Type B pancreatic cell (in vitro differentiated cells): ENCODE measurements at places on chromosomes 2 and 18. TPM values are rescaled to one million over a fixed set of nuclear protein-coding genes. Genes with fewer than 3 reads are reported as not detected.
A peak's percentile ranks its signal among the peaks of the same experiment; 100 is the strongest.

- DNase-seq = no peak
Observed at GRCh38 chr18:44341759-44342158, 338.9 kb upstream of the SETBP1 start.

GRCh38 chr2:241932899-241933178, 63.3 kb downstream of the RTP5 start:
- no peak for DNase-seq

- no peak for DNase-seq
Observed at GRCh38 chr2:231877533-231878456, 48.4 kb downstream of the NPPC start.

DNA sequence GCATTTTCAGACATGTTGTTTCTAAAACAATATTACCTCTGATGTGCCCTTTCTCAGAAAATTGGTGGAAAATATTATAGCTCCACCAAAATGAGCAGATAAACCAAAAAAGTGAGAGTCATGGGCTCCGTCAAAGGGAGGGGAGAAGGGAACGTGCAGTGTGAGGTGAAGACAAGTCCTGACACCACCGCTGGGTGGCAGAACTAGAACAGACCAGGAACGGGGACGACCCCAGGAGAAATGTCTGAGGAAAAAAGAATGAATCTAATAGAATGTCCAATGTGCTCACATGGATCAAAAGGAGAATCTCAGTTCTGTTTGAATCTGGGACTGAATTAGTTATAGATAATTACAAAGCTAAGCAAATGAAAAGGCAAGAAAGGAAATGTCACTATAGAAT, 22.6 kb upstream of the BCL2 start:
- no peak for DNase-seq

- DNase-seq = no peak
Observed at GRCh38 chr18:1488394-1488793, 583.7 kb downstream of the ADCYAP1 start.

GRCh38 chr2:16669388-16669787, 3.8 kb upstream of the CYRIA start:
- DNase-seq = no peak

DNA sequence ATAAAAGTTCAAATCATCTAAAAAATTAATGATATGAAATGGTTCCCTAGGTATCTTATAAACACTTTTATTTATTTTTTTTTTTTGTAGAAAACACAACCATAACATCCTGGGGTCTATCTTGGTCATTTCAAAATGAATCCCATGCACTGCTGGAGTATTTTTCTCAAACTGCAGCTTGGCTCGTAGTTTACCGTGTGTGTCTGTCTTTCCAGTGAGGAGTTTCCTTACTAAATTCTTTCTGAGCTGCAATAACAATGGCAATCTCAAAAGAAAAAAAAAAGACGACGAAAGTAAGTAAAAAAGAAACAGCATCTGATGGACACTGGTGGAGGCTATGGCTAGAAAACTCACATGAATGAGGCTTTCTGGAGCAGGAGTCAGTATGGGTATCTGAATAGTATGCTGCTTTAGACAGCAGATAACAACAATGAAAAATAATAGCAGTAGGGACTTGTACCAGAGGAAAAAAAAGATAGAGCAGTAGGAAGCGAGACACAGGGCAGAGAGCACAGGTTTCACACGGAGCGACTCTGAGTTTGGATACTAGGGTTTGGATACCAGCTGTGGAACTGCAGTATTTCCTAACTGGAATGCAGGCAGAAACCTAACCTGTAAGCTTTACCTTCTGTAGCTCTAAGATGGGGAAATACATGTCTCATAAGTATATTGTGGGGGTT, 43.5 kb downstream of the CALCRL start:
- no peak for DNase-seq

GRCh38 chr18:27652480-27653121, 467.5 kb upstream of the CHST9 start:
- no peak for DNase-seq

GRCh38 chr2:111175615-111176014, 54.9 kb downstream of the BCL2L11 start:
- no peak for DNase-seq

DNA sequence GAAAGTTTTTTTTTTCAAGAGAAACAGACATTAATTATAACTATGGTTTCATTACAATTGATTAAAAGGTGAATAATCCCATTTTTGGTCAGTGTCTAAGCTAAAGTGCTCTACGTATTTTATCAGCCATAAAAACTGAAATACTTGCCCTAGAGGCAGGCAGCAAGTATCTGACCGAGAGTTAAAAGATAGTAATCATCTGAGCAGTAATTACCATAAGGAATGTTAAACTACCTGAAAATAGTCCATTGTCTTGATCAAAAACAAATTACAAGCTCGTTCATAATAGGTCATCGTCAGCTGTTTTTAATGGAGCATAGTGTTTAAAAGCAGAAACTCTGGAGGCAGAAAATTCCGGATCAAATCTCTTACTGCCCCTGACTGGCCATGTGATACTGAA, 105.7 kb upstream of the ZEB2 start:
- no peak for DNase-seq

DNA sequence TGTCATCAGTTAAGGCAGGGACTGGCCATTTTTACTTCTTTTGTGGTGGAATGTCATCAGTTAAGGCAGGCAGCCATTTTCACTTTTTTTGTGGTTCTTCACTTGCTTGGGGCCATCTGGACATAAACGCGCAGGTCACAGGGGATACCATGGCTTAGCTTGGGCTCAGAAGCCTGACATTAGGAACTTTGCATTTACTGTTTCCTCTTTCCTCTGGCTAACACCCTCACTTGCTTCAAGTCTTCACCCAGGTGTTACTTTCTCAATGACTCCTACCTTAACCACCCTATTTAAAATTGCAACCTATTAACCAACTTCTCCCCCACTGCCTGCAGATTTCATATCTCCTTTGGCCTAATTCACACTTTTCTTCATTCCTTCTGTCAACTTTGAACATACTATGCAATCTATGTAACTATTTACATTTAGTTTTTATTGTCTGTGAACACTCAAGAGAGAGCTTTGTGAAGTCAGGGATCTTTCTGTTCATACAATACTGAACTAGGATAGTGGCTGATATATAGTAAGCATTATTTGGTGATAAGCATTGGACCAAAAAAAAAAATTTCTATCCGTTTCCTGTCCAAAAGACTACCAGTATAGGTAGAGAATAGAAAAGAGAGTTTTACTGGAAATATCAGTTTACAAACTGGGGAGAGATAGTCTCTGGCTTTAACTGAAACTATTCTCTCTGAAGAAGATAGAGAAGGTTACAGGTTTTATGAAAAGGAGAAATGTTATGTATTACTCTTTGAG, 600.1 kb upstream of the ZNF804A start:
- DNase-seq = no peak

- DNase-seq = no peak
Observed at GRCh38 chr2:113228351-113228750, 50.4 kb downstream of the PAX8 start.

DNA sequence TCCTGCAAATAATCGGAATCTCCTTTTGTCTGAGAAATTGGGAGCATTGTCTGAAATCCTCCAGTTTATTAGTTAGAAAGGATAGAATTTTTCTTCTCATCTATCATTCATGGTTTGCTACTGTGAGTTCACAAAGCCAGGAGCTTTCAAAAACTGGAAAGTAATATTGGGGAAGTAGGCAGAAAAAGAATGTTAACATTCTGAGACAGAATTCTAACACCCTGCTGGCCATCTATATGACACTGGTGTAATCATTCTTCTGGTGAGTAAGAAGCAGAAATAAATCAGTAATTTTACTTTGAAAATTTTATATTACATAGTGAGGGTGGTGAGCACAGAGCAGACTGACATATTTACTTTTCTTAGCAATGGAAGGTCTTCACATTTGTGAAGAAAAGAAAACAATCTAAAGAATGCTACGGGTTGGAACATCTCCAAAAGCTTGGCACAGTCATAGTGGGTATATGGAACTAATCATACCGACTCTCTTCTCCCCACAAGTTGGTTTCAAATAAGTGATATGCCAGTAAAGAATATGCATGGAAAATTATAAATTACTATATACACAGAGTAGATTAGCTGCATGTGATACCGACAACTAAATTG, 344.9 kb downstream of the LPIN1 start:
- DNase-seq = no peak

DNA sequence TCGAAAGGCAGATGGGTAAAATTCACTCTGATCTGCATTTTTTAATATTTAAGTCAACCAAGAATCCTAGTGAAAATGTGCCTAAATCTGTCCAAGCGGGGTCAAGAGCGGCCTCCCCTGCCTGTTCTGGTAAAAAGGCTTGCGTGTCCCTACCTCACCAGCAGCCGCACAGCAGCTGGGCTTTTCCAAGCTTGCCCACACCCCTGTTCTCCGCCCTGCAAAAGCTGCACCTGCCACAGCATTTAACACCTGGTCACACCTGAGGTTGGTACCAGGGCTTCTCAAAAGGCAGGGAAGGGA, 25.8 kb upstream of the TMEM182 start:
- no peak for DNase-seq

DNA sequence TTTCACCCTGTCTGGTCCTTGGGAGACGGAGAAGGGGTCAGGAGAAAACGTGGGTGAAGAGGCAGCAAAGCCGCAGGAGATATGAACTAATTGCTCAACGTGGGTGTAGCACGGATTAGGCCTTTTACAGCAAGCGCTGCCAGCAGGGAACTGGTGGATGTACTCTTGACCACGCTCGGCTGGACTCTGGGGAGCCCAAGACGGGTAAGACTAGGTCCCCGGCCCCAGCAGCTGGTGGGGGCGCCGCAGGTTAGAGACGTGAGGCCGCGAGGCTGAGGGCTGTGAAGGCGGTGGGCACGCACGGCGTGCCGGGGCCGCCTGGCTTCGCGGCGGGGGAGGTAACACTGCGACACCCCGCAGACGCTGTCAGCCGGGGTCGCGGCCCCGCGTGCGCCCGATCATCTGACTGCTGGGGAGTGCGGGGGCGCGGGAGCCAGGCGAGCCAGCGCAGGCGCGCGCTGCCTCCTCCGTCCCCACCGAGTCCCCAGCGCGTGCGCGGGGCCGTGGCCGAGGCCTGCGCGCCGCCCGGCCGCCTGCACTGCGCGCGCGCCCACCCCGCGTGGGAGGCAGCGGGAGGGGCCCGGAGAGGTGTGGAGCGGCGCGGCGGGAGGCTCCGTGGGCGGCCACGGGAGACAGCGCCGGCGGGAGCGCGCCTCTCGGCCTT, at the start of gene CLIP4:
TSS of gene CLIP4 (plus strand) at position 470 of the 664 bp plus-strand sequence. CDS start 5,974 bp downstream, outside the sequence.
- DNase-seq = peak; percentile 71

- DNase-seq = no peak
Observed at GRCh38 chr2:138708682-138709241, 71.4 kb downstream of the NXPH2 start.

DNA sequence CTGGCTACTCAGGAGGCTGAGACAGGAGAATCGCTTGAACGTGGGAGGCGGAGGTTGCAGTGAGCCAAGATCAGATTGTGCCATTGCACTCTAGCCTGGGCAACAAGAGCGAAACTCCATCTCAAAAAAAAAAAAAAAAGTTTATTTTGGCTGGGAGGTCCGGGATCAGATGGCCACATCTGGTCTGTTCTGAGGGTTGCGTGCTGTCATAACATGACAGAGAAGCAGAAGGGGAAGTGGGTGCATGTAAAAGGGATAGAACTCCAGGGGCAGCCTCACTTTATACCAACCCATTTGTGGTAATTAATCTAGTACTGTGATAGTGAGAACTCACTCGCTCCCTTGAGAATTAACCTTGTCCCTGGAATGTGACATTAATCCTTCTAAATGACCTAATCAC, 101.2 kb downstream of the PTPN4 start:
- no peak for DNase-seq

Gene DYSF
- total RNA-seq = 1.7 and 4.2 TPM in 2 replicates

Gene NEU2
- total RNA-seq = 0.33 TPM in 1 of 2 replicates, not detected in the other

Gene PLGLB2
- total RNA-seq = 3.4 and 5.1 TPM in 2 replicates

Gene DCDC2C
- total RNA-seq = not detected in 2 replicates

Gene ABCG8
- 0.31 TPM in 1 of 2 replicates, not detected in the other for total RNA-seq

Gene TMEM198
- 7.8 and 9.7 TPM in 2 replicates for total RNA-seq

Gene PSD4
- total RNA-seq = 38.8 and 79.1 TPM in 2 replicates

Gene BOLL
- not detected in 2 replicates for total RNA-seq

Gene TSPYL6
- not detected in 2 replicates for total RNA-seq

Gene RAB6D
- total RNA-seq = 0.56 and 0.64 TPM in 2 replicates

Gene FBXO36
- 2.0 and 3.2 TPM in 2 replicates for total RNA-seq

Gene CYP27A1
- total RNA-seq = 6.5 and 6.9 TPM in 2 replicates

Gene MEIS1
- 250 and 255 TPM in 2 replicates for total RNA-seq
